Activated effector memory CD4-positive, alpha-beta T cell treated with Interleukin-2 at 50 U/mL for 16 hours (primary cell): ENCODE measurements at places on chromosomes 2 and 18.

DNA sequence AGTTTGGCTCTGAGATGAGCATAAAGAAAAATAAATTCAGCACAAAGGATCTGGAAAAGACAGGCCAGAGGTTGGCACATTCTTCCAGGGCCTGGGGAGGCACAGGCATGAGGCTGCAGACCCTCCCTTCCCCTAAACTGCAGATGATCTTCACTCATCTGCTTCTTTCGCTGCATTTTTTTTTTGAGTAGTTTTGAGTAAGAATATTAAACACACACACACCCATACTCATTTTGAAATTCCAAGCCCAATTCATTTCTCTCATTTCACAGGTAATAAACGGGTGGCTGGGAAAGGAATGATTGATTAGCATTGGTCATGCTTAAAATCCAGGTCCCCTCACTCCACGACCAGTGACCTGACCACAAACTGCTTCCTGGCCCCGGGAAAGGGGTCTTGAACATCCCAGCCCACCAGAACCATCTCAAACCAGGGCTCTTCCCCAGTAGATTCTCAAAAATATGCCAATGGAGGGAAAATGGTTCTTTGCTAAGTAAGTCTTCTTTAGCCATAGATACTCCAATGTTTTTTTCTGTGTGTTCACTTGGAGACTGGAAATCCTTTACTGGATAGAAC lies 219.6 kb downstream of the ANAPC1 start:
- DNase-seq: no peak

DNA sequence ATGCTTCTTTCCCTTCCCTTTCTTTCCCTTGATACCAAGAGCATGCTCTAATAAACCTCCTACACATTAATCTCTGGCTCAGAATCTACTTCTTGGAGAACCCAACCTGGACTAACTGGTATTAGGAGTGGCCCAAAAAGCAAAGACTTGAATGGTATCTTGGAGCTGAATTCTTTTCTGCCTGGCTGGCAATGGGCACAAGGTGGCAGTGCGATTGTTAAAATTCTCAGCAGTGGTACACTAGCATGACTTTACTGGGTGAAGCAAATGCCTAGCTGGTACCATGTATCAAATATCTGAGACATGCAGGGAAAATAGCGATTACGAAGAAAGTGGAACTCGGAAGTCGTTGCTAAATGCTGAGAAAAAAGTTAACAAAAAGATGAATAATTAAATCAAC lies 376.1 kb downstream of the XIRP2 start:
- no peak for DNase-seq

GRCh38 chr2:133871545-133872209 lies 303.4 kb upstream of the NCKAP5 start:
- DNase-seq: no peak

GRCh38 chr2:28004086-28004485 lies 113.6 kb downstream of the BABAM2 start:
- no peak for DNase-seq

DNA sequence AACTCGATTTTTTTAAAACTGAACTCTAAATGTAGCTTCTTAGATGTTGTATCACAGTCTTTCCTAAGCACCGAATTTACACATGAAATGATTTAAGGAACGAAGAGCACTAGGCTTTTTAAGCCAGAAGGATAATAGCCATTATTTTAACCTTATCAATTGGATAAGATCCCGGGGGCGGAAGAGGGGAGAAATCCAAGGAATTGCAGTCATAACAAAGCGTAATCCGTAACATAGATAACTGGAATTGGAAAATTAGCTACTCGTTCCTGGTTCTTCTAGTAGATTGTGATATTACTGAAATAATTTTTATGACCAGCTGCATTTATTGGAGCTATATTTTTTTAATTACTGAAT lies 988 bp upstream of the KANSL1L start:
- no peak for DNase-seq

- no peak for DNase-seq
Measured at GRCh38 chr2:42035241-42035640, 12.6 kb upstream of the PKDCC start.

- no peak for DNase-seq
Measured at GRCh38 chr2:95012881-95013550, 12.5 kb upstream of the MAL start.

DNA sequence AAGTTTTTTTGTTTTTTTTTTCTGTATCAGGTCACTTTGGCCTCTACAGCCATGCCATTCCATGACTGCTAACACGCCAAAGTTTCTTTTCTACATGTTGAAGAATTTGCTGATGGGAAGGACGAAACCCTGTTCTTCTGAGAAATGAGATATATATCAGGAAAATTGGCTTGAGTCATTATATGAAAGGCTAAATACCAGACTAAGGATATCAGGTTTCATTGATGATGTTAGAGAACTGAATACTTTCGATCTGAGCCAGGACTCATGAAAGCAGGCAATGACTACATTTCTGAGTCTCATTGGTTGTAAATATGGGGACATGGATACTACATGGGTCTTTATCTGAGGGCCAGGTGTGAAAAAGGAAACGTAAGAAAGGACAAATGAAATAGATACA lies 181.4 kb downstream of the OSR1 start:
- no peak for DNase-seq

- DNase-seq: no peak
Measured at GRCh38 chr18:811892-812375, at the start of gene YES1. TSS of gene YES1 (minus strand) at chr18:812242. CDS start at chr18:756827, 55,415 bp downstream.

DNA sequence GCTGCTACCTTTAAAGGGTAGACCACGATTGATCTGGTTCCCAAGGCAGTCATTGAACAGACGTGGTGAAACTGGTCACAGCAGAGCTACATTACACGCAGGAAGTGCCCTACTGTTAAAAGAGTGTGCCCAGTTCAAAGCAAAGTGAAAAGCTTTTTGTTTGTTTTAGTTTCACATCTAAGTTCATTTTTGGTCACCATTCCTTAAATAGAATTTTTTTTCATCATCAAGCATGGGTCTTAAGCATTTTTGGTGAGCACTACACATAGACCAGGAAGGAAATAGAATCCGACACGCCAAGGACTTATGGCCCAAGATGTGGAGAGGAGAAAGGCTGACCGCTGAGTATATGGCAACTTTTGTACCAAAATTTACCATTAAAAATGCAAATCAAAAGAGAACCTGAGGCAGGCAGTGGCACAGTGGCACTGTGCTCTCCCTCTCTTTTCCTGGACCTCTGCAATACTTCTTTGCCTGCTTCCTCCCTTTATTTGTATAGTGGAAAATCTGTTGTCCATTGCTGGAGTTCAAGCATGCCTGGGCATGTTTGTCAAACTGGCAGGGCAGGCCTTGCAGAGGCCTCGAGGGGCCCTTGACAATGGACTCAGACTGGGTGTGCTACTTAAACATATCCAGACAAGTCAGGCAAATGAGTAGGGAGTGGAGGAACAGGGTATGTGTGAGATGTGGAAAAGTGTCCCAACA lies 42.6 kb upstream of the HNRNPA3 start:
- DNase-seq: no peak

DNA sequence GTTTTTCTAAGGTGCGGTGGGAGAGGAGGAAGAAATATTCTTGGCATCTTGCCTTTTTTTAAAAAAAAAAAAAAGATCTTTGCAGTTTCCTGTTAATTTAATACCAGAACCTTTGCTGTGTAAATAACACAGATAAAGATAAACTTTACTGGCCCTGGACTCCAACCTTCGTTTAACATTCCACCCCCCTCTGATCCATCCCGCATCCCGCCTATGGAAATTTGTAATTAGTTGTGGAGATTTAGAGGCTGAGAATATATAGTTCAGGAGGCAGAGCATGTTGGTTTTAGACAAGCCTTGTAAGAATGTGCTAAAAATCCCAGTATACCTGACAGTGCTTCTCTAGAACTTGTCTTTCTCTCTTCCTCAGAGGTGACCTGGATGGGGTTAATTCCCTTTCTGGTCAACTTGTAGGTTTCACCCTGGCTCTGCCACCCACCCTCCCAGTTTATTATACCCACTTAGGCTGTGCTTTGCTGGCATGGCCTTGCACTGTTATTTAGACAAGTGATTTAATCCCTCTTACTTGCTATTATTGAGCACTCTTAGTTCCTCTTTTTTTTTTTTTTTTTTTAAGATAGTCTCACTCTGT lies 2.9 kb upstream of the C2orf72 start:
- no peak for DNase-seq

GRCh38 chr2:221514305-221515040 lies 57.6 kb downstream of the EPHA4 start:
- DNase-seq: no peak

DNA sequence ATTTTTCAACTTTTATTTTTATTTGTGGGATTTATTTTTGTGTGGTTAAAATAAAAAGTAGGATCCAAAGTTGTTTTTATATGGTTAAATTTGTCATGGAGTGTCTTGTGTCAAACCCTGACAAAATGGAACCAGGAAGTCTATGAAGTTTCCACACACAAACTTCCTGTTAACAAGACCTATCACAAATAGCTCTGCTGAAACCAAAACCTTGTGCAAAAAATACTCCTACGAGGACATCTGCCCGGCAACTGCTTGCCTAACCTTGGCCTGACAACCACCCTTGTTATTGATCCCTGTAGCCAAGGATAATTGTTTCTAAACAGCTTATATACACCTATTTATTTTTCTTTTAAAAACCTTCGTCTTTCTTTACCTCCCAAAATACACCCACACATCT lies 389.6 kb downstream of the TRIB2 start:
- no peak for DNase-seq

GRCh38 chr2:201180010-201180409 lies 2.9 kb upstream of the CASP10 start:
- no peak for DNase-seq

GRCh38 chr2:44083054-44083453 lies 85.6 kb upstream of the PPM1B start:
- no peak for DNase-seq

- DNase-seq: no peak
Measured at GRCh38 chr2:70145144-70145490, 45.7 kb downstream of the C2orf42 start.

DNA sequence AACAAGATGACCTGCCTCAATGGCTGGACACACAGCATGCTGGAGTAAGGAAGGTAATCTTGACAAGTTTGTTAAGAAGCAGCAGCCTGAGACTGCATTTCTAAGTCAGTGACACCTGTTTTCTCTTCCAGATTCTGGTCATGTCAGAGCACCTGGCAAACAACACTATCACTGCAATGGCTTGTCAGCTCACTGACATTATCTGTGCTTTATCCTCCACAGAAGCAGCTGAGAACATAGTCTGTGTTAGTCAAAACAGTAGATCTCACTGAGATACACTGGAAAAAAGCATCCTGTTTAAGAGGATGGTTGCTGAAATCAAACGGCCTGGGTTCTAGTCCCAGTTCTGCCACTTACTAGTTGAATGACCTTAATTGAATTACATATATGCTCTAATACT lies 355.2 kb downstream of the RIT2 start:
- DNase-seq: no peak

- DNase-seq: no peak
Measured at GRCh38 chr2:230085201-230085600, 16.5 kb upstream of the SLC16A14 start.

- no peak for DNase-seq
Measured at GRCh38 chr2:233981574-233982420, 64.6 kb downstream of the TRPM8 start.

DNA sequence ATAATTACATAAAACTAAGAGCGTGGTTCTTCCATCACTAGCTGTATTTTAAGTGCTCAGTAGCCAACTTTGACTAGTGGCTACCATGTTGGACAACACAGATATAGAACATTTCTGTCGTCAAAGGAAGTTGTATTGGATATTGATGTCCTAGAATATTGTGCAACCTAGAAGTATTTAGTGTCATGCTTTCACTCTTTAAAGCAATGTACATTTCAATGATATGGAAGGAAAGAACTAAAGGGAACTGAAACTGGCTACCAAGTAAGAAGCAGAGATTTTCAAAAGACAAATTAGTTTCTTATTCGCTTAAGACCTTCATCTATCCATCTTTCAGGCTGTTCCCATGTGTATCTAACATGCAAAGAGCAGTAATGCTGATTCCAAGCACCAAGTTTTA lies 85.4 kb upstream of the EML6 start:
- no peak for DNase-seq

DNA sequence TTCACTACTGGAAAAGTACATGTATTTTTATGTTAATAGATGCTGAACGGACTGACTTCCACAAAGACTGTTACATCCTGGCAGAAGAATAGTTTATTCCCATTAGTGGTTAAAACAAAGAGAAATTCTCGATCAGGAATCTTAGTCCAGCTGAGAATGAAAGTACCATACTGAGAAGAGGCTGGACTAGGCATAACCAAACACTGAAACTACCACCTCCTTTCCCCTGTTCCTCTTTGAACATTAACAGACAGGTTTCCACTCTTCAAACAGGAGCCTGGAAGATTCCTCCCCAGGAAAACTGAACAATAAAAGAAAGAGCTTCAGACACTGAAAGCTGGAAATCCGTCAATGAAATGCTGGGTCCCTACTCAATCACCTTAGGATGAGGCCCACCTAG lies 25.8 kb downstream of the LDAH start:
- no peak for DNase-seq

DNA sequence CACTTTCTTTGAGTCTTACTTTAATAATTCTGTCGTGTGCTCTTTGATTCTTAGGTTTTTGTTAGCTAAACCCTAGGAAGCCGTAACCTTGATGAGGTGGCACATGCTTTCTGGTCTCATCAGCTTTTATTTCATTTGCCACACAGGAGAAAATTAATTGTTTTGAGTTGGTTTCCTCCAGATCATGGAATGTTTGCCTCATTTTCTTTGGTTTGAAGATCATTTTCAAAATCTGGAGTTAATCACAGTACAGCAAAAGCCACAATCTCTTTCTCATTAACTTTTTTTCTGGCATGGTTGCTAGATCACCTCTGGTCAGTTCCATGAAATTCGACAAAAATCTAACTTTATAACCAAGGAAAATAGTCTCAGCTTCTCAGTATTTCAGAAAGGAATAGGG lies 182.9 kb downstream of the MYO1B start:
- no peak for DNase-seq

- DNase-seq: no peak
Measured at GRCh38 chr2:10220902-10221391, 81.8 kb upstream of the HPCAL1 start.

DNA sequence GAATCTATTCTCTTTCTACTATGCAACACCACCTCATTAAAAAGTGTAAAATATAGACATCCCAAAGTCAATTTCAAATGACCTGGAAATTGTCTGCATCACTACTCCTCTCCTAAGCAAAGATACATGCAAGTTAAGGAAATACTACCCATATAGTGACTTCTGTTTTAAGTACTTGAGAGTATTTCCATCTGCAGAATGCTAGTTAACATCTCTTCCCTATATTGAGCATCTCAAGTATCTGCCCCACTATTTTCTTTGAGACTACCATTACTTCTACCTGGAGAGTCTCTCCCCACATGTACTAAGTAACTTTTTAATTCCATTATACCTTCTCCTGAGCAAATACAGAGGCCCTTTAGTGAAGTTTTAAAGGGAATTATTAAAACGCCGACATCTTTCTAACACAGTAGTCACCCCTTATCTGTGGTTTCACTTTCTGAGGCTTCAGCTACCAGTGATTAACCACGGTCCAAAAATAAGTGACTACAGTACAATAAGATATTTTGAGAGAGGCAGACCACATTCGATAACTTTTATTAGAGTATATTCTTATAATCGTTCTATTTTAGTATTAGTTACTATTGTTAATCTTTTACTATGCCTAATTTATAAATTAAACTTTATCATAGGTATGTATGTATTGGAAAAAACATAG lies 21.8 kb downstream of the CWC22 start:
- no peak for DNase-seq
